ENCODE measurements at places on chromosomes 4 and X.

GRCh38 chr4:41092128-41092527 lies 122.2 kb downstream of the APBB2 start:
- DNase-seq: no peak

DNA sequence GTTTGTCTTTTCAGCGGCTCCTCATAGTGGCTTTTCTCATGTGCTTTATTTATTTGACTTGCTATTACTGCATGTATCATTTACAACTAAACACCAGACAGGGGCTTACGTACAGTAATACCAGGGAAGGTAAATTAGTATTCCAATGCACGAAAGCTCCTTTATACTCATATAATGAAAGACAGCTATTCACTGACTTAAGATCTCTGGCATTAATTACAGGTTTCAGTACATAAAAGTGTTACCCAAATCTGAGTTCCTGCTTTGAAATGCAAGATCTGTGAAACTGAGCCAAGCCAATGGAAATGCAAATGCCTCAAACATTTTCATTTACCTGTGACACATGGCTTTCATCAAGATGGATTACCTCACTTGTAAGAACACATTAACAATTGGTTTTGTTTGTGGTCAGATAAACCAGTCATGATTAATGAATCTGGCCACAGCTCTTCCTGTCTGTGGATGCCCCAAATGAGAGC lies 107.2 kb downstream of the ANAPC4 start:
- DNase-seq: no peak

DNA sequence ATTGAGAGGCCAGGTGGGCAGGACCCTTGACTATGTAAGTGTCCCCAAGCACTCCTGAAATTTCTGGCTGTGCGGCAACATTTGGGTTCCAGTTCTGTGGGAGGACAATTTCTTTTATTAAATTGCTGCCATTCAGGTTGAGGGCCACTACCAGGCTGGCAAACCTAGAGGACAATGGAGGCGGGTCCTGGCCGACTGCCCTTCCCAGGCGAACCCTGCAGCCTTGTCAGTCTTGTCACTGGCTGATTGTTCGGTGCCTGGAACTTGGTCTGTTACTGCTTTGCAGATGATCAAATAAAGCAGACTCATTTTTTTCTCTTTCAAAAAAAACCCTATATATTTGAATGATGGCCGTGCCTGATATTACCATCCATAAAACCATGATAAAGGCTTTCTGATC lies 6.6 kb upstream of the TMEM128 start:
- DNase-seq: no peak

GRCh38 chr4:70979445-70980008 lies 13.9 kb upstream of the DCK start:
- no peak for DNase-seq

DNA sequence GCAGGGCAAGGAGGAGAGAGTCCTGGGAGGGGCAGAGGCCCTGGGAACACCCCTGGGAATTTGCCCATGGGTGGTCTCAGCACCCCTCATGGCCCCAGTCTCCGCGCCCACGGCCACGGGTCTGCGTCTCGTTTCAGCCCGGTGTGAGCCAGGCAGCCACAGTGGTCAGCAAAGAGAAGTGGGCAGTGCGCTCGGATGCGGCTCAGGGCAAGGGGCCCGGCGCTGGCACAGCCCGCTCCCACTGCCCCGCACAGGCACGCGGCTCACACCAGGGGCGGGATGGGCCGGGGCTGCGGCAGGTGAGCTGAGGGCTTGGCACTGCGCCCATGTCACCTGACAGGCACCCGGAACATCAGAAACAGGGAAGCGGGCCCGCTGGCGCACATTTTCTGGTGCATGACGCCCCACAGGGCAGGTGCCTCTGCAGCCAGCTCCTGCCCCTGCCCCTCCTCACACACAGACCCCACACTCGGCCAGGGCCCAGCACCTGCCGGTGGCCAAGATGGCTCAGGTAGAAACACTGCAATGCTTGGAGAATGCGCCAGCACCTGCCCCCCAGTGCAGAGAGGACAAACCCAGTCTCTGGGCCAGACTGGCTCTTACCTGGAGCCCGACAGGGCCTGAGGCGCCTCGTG lies 41.9 kb upstream of the MXD4 start:
- DNase-seq: no peak

DNA sequence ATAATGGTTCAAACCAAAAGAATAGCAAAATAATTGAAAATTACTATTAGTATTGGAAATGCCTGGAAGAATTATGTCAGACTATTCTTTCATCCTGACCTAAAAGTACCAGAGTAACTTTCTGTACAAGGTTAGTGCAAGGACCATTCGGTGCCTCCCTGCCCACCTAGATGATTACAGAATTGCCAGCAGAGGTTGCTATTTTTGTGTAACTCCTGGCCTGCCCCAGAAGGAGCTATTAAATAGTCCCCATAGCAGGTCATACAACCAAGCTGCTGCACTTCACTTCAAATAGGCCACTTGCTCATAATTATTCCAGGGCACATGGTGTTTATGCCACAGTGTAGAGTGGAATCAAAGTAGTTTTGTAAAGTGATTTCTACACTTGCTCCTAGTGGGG lies 831.1 kb upstream of the PABPC4L start:
- DNase-seq: no peak

- no peak for DNase-seq
Measured at GRCh38 chr4:86960557-86960961, 25.7 kb downstream of the AFF1 start.

DNA sequence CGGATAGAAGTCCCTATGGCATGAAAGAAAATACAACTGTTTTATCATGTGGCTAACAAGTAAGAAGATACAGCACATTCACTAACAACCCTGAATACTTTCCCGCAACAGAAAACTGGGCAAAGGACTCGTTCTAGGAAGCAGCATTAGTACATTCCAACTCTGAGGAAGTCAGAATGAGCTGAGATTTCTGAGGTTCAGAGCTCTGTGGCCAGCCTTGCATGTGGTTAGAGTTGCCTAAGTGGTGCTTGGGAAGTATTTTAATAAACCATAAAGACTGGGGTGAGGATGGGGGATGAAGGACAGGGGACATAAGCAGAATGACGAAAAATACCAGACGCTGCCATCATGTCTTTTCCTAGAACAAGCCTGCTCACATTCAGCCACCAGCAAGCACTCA lies 82.2 kb downstream of the EFHC2 start:
- DNase-seq: no peak

- no peak for DNase-seq
Measured at GRCh38 chrX:74458736-74459135, 37.4 kb downstream of the SLC16A2 start.

DNA sequence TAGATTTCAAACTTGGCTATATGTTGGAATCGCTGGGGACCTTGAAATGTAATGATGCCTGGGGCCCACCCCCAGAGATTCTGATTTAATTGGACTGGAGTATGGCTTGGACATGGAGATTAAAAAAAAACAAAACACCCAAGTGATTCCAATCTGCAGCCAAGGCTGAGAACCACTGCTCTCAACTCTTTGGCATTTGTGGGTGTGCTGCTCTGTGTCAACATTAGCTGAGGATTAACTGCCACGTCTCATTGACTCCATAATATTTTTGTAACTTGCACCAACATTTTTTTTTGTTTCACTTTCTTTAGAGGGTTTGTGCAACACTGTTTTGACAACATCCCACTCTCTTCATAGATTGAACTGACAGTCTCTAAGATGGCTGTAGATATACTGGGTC lies 41.1 kb upstream of the PDK3 start:
- no peak for DNase-seq
